ENCODE measurements at places on chromosomes 3 and 15.
A peak's percentile ranks its signal among the peaks of the same experiment; 100 is the strongest.

- no peak for DNase-seq
Measured at GRCh38 chr15:23823508-23823907, 136.4 kb upstream of the NDN start.

DNA sequence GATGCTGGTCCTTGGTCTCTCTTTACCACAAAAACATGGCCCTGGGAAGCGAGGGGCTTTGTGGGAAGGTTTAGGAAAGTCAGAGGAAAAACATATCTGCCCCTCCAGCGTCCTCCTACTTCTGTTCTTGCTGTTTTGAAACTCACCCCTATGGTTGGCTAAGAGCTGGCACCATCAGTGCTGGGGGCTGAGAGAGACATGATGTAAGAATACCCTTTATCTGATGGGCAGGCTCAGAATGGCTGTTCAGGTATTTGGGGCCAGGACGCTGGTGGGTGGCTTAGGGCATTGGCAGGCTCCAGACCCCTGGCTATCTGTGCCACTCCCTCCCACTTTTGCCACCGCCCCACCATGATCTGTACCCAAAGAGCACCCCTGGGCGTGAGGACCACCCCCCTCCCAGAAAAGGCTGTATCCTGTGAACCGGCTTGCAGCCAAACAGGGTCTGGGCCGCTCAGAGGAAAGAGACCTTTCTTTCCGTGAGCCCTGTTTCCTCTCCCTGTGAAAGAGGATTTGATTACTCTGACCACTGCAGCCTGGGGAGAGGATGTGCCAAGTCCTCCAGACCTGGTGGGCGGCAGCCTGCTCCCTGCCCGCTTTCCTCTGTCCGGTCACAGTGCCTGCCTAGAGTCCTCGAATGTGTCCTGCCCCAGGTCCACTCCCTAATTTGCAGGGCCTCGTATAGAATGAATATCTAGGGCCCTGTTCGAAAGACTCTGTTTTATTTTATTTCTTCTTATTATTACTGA, 61.3 kb upstream of the SLC6A6 start:
- DNase-seq: no peak

GRCh38 chr3:13626915-13627460, 78.1 kb downstream of the FBLN2 start:
- DNase-seq: no peak

DNA sequence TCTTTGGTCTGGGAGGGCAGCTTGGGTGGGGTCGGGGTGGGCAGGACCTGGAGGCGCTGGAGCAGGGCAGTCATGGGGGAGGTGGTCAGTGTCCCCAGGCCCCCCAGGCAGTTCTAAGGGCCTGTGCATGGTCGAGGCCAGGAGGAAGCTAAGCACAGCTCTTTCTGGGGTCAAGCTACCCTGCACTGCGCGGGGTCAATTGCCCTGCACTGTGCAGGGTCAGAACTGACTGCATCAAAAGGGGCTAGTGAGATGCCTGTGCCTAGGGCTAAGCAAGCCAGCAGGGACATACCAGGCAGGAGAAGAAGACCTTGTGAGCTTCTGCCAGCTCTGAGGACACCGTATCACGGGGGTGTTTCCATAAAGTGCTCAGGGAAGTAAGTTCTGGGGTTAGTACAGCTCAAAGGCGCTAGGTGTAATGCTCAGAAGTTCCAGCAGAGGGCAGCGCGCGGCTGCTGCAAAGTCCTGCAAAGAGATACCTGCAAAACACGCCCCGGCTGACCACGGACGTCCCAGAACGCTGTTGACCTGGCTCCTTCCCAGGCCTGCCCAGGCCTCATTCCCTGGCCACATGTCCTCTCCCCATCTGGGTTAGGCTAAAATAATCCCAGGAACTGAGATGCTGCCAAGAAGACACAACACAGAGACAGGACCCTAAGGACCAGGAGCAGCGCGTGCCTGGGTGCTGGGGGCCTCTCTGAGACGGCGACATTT, 18.8 kb upstream of the IQSEC1 start:
- peak; percentile 78 for DNase-seq

Measured in omental fat pad (tissue), 4 donors.